Activated naive CD8-positive, alpha-beta T cell treated with anti-CD3 and anti-CD28 coated beads, Interleukin-2, amount 10 ng/mL, durations not matched to agents 7 days and 5 days (primary cell): ENCODE measurements at places on chromosomes 12 and 14.

GRCh38 chr14:23326491-23327332 is 5.5 kb downstream of the PABPN1 start:
- no peak for DNase-seq

DNA sequence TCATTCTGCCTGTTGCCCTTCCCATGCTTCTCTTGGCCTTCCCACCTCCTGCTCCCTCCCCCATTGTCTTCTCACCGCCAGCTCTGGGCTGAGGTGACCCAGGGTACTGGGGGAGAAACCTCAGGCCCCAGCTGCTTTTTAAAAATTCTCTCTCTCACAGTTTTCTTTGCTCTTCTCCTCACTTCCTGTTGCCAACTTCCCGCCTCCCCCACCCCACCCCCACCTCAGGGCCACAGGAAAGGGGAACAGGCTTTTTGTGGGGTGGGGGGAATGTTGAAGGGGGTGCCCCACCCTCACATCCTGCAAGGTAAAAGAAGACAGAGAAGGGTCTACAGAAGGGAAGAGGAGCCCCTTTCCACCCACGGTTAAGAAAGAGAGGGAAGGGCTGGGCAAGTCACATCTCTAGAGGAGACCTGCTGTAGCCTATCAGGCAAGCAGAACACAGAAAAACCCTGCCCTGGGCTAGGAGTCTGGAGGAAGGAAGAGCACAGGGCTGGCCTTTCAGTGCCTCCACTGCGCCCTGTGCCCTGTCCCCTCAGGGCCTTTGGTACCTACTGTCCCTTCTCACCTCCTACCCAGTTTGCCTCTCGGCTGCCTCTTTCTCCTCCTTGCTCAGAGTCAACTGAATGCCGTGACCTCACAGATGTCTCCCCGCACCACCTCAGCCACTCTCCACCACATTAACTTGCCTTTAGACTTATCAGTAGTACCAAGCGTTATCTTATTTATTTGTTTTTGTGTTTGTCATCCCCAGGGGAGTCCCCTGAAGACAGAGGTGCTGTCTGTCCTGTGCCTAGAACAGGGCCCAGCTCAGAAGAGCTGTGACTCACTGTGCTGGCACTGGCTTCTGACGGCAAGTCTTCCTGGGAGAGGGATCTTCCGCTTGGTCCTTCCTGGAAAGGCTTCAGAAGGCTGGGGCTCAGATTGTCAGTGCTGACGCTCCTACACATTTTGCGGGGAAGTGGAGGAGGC is 1.7 kb downstream of the ARHGAP9 start:
- peak; percentile 65 for DNase-seq

- no peak for DNase-seq
Observed at GRCh38 chr12:82665142-82665923, 21.4 kb upstream of the TMTC2 start.

DNA sequence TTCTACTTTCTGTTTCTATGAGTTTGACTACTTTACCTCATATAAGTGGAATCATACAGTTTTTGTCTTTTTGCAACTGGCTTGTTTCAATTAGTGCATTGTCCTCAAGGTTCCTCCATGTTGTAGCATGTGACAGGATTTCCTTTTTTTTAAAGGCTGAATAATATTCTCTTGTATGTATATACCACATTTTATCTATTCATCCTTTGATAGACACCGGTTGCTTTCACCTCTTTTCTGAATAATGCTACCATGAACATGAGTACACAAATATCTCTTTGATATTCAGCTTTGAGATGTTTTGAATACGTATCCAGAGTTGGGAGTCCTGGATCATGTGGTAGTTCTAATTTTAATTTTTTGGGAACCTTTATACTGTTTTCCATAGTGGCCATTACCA is 65.4 kb downstream of the SPATS2 start:
- no peak for DNase-seq
